Stimulated activated CD8-positive, alpha-beta memory T cell treated with anti-CD3 and anti-CD28 coated beads, Interleukin-15, amount 100 ng/mL, for 4 hours (primary cell): ENCODE measurements at places on chromosomes 5 and 9.

DNA sequence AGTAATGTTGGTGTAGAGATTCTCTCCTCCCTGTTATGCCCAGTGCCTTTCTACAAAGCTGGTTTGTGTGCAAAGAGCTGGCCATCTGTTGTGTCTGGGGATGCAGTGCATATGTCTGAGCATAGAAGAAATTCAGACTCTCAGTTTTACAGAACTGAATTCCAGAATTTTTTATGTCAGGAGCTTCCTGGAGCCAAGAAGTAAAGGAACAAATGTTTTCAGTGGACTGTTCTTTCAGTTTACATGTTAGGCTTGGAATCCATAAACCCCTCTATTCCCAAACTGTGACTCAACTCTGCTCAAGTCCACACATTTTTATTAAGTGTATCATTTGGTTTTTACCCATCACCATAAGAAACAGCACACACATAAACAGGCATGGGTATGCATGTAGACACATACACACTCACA is 366.0 kb downstream of the BRINP1 start:
- no peak for DNase-seq

DNA sequence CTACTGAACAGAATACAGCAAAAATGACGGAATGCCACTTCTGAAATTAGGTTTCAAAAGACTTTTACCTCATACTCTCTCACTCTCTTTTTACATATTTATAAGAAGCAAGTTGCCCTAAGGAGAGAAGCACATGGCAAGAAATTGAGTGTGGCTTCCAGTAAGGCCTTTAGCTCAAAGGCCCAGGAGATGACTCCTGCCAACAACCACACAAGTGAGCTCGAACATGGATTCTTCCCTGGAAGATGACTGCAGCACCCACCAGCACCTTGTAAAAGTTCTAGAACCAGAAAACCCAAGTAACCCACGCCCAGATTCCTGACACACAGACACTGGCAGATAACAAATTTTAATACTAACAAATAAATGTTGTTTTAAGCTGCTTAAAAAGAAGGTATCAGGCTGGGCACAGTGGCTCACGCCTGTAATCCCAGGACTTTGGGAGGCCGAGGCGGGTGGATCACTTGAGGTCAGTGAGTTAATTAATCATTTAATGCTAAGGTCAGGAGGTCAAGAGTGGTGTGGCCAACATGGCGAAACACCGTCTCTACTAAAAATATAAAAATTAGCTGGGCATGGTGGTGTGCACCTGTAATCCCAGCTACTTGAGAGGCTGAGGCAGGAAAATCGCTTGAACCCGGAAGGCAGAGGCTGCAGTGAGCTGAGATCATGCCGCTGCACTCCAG is 17.0 kb downstream of the PTBP3 start:
- DNase-seq = no peak

- DNase-seq = no peak
These were observed 93.3 kb downstream of the LIFR start for GRCh38 chr5:38462976-38463633.

GRCh38 chr9:100554935-100555401 is 22.9 kb upstream of the CAVIN4 start:
- DNase-seq = no peak

DNA sequence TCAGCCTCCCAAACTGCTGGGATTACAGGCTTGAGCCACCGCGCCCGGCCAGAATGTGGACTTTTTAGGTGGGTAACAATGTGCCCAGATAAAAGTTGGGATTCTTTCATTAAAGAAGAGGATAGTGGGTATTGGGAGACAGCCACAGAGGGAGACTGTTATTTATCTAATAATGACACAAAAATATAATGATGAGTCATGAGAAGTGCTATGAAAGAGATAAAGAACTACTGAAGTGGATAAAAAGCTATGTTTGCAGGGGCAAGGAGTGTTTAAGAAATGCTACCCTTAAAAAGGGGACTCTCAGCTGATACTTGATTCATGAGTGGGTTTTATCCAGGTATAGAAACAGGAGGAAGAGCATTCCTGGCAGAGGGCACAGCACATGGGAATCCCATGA is 143.6 kb upstream of the ERCC6L2 start:
- no peak for DNase-seq

DNA sequence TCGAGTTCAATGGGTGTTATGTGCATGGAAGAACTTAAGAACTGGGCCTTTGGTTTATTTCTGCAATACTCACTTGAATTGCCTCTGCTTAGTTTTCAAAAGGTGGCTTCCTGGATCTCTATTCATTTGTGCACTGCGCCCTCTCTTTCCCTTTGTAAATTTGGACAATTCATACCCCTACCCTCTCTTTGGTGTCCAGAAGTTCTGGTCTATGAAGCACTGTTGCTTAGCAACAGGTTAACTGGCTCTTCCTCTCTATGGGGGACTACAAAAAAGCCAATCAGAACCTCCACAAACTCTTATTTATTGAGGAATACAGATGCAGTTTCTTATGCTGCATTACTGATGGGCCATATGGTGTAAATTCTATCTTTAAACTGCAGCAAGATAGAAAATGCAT is 13.5 kb upstream of the FAM120A start:
- DNase-seq = no peak

DNA sequence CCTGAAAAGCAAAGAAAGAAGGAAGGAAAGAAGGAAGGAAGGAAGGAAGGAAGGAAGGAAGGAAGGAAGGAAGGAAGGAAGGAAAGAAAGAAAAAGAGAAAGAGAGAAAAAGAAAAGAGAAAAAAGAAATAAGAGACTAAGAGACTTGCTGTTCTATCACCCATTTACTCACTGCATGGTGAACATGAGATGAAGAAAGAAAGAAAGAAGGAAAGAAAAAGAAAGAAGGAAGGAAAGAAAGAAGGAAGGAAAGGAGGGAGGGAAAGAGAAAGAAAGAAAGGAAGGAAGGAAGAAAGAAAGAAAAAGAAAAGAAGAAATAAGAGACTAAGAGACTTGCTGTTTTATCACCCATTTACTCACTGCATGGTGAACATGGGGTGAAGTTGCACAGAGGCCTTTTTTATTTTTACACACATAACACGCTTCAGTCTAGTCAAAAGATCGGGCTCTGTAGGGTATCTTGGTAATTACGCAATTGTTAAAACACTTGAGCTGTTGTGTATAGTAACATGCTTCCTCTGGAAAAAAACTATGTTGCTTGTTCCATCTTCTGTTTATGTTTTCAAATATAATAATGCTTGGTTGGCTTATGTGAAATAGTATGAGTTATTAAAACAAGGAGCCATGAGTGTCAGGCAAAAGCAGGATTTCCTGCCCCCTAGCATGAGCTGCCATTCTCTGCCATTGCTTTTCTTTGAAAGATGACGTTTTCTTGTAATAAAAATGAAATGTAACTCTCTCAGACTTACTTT is 119.3 kb upstream of the ZNF608 start:
- no peak for DNase-seq

GRCh38 chr9:34484678-34485077 is 26.1 kb downstream of the DNAI1 start:
- DNase-seq = no peak

- peak; percentile 43 for DNase-seq
These were observed 1.8 kb upstream of the TRIM41 start for GRCh38 chr5:181221105-181221791.

DNA sequence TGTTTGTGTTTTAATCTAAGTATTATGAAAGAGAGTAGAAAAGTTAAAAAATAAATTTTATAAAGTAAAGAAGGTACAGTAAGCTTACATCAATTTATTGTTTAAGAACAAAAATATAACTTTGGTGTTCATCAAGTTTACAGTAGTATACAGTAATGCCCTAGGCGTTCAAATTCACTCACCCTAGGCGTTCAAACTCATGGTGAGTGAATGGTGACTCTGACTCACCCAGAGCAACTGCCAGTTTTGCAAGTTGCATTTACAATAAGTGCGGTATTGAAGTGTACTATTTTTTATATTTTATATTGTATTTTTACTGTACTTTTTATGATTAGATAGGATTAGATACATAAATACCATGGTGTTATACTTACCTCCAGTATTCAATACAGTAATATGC is 421.3 kb downstream of the CDH12 start:
- DNase-seq = no peak

DNA sequence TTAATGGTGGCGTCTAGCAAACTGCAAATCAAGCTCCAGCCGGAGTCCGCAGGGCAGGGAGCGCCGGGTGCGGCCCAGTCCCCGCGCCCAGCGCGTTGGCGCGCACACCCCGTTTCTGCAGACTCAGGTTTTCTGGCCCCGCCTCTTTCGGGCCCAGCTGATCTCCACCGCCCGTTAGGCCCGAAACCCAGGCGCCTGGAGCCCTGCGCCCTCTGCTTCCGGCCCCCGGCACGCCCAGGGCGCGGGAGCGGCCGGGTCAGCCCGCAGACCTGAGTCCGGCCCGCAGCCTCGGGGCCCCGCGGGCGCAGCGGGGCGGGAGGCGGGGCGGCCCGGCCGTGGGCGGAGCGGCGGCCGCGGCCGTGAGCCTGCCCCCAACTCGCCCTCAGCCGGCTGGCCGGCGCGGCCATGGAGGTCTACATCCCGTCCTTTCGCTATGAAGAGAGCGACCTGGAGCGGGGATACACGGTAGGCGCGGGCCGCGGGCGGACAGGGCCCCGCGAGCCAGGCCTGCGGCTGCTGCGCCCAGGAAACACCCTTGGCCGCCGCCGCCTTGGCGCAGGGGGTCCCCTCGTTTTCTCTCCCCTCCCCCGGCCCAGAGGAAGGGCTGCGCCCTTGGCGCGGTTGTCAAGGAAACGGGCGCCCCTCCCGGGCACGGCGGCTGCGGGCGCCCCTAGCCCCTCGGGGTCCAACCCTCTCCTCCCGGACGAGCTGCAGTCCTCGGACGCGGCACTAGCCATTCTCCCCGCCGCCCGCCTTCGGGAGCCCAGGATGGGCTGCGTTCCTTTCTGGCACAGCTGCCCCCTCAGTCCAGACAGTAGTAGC is at the start of gene SNX24:
TSS of gene SNX24 (plus strand) at position 385 of the 822 bp plus-strand sequence. CDS start at position 406, 21 bp downstream.
- peak; percentile 34 for DNase-seq

GRCh38 chr9:73844135-73844534 is 653.0 kb upstream of the RORB start:
- DNase-seq = no peak

DNA sequence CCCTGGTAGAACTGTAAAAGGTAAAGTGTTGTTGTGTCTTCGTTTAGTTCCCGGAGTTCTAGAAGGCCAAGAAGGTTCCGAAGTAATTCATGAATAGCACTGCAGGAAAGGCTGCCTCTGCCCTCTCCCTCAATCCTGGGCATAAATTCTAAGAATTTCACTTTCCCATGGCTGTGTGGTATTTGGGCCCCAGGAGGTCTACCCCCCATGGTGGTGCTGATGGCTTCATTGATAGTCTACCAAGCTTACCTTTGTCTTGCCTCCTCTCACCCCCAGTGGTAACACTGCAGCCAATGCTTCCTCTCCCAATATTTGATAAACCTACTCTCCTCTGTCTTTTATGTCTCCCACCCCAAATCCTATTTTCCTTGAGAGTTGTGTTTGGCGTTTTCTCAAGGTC is 39.5 kb downstream of the ADAMTS16 start:
- DNase-seq = no peak

GRCh38 chr9:111886983-111887718 is 9.5 kb upstream of the UGCG start:
- DNase-seq = no peak

DNA sequence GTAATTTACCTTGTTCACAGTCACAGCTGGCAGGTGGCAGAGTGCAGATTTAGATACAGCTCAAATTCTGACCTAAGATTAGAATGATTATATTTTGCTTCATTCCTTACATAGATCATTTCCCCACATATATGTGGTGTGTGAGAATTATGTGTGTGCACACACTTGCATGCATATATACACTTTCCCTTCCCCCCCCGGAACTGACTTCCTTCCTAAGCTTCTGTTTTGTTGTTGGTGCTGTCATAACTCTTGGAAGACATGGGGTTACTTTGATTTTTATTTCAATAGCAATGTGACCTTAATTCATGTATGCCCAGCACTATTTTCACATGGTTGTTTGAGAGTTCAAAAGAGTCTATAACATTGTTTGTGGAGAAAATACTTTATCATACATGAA is 112.8 kb downstream of the CMYA5 start:
- DNase-seq = no peak

DNA sequence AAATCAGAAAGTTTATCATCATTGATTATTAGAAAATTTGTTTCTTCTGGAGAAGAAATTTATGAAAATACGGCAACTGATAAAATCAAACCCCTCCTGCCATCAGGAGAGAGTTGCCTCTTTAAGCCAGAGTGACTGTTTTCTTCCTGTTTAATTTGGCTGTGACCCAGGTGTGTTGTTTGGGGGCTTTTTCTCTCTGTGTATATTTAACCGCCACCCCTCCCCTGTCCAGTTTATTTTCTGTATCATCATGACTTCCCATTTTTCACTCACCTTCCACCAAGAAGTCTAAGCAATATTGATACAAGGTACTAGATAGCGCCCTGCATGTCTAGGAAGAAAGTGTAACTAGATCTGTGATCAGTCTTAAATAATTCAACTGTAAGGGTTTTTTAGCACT is 50.1 kb downstream of the FAM78A start:
- DNase-seq = no peak

DNA sequence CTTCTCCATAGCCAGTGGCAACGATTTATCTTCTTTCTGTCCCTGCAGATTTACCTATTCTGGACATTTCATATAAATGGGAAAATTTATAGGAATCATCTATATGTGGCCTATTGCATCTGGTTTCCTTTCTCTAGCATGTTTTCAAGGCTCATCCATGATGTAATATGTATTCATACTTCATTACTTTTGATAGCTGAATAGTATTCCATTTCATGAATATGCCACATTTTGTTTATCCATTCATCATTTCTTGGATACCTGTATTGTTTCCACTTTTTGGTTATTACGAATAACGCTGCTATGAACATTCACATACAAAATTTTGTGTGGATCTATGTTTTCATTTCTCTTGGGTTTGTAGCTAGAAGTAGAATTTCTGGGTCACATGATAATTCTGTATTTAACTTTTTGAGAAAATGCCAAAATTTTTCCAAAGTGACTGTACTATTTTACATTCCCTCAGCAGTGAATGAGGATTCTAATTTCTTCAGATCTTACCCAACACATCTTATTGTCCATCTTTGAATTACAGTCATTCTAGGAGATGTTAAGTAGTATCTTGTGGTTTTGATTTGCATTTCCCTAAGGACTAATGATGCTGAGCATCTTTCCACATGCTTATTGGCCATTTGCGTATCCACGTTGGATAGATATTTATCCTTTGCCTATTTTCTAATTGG is 3.6 kb downstream of the IARS1 start:
- no peak for DNase-seq

- no peak for DNase-seq
These were observed 8.7 kb downstream of the NACC2 start for GRCh38 chr9:136086213-136086881.
